Left renal cortex interstitium (tissue), 4 donors: ENCODE measurements at places on chromosomes 3 and 15. TPM values are rescaled to one million over a fixed set of nuclear protein-coding genes. Genes with fewer than 3 reads are reported as not detected.

The ARPP21 gene
- 1.1 TPM for polyA plus RNA-seq

The GPR27 gene
- polyA plus RNA-seq, result 10.1 TPM

The TMEM266 gene
- 9.3 TPM for polyA plus RNA-seq

The TMEM158 gene
- 6.7 TPM for polyA plus RNA-seq

The INSYN1 gene
- 22.4 TPM for polyA plus RNA-seq

The TGM4 gene
- polyA plus RNA-seq, result 0.03 TPM

The CRABP1 gene
- polyA plus RNA-seq, result 56.2 TPM

The PRSS50 gene
- 1.1 TPM for polyA plus RNA-seq

The SMARCC1 gene
- 125 TPM for polyA plus RNA-seq

The SCAMP5 gene
- 19.5 TPM for polyA plus RNA-seq

- DNase-seq, result no peak
Measured at GRCh38 chr3:146640361-146640760, 35.2 kb upstream of the PLSCR5 start.

DNA sequence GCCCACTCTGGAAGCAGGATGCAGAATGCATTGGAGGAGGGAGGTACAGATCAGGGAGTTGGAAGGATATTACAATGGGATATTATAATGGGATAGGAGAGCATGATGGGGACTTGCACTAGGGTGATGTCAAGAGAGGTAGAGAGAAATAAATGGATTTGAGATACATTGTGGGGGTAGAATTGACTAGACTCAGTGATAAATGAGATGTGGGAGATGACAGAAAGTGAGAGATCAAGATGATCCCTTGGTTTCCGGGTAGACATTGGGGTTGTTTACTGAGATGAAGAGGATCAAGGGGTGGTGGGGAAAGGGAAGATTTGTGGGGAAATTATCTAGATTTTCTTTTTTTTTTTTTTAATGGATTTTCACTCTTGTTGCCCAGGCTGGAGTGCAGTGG lies 42.7 kb downstream of the BFSP2 start:
- DNase-seq, result no peak

DNA sequence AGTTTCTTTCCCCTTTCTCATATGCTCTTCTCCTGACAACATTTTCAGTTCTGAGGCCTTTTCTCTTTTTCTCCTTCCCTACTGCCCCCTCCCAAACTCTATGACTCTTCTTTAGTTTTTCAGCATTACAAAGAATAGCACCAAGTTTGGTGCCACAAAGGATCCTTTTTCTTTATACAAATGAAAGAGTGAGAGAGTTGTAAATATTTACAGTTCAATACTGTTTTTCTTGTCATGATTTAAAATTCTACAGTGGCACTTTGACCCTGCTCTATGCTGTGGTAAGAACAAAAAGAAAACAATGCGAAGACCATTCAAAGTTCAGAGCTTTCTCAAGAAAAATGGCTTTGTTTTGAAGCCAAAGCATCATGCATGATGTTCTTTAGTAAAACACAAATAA lies 667.9 kb upstream of the SGO1 start:
- no peak for DNase-seq

GRCh38 chr3:13243586-13243985 lies 170.4 kb upstream of the IQSEC1 start:
- no peak for DNase-seq

GRCh38 chr3:50374363-50375257 lies 15.3 kb upstream of the TMEM115 start:
- DNase-seq, result no peak

DNA sequence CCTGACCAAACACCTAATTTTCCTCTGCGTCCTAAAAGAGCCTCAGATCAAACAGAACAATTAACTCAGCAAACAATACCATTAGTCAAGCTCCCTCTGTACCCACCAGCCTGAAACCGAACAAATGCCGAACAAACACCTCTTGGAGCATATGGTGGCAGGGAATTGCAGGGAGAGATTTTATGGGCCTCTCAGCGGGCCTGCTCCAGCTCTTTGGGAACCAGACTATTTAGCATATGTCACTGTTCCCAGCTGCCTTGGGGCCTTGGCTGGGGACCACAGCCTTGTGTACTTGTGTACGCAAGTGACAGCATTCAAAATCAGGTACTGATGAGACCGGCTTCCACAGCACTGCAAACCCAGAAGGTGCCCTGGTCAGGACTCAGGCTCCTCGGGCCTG lies 388.8 kb upstream of the PPP2R3A start:
- no peak for DNase-seq

GRCh38 chr15:27826902-27827714 lies 272.0 kb downstream of the OCA2 start:
- no peak for DNase-seq

DNA sequence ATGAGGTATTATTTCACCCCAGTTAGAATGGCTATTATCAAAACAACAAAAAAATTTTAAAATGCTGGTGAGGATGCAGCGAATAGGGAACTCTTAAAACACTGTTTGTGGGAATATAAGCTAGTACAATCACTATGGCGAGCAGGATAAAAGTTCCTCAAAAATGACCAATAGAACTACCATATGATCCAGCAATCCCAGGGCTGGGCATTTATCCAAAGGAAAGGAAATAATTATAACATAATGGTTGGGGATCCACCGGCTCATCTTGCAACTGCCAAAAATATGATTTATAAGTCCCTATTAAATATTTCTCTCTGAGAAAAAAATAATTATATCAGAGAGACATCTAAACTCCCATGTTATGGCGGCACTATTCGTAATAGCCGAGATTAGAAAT lies 127.6 kb upstream of the MME start:
- no peak for DNase-seq

- DNase-seq, result no peak
Measured at GRCh38 chr3:24020036-24020691, 75.1 kb downstream of the NR1D2 start.

DNA sequence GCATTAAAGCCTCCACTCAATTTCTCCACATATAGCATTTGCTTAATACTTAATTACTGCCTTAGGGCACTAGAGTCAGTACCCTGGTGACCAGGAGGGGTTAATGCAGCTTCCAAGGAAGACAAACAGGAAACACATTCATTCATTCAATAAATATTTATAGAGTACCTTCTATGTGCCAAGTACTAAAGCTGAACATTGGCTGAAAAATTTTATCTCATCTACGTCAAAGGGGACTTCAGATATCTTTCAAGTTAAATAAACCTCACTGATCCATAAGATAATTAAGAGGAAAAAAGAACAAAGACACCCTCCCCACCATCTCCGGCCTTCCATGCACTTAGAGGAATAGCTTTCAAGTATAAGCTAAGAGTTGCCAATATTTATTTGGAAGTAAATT lies 156.9 kb upstream of the PRICKLE2 start:
- DNase-seq, result no peak

DNA sequence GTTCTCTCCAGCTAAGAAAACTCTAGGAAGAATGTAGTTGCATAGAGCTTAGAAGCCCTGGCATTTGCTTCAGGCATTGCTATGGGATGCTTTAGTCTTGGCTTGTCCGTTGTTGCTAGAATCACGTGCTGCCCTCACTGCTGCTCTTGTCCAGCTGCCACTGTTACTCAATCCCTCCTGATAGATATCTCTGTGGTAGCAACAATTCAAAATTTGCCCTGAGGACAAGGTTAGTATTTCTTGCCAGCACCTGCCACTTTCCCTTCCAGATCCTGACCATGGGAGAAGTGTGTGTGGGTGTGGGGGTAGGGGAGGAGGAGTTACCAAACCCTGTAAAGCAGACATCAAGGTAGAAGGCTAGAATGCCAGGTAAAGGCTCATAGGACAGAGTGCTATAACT lies 113.8 kb downstream of the PPM1L start:
- no peak for DNase-seq

DNA sequence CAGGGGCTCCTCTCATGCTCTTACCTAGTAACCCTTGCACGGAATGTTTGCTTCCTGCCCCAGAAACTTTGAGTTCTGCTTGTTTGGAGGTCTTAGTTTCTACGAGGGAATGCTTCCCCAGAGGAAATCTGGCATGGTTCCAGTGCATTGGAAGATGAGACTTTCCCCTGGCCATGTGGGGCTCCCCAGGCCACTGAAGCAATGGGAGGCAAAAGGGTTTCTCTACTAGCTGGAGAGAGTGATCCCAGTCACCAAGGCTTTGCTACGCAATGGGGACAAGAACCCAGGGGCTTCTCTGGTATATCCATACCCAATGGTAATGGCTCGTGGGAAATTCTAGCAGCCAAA lies 44.2 kb upstream of the RPL32 start:
- no peak for DNase-seq

DNA sequence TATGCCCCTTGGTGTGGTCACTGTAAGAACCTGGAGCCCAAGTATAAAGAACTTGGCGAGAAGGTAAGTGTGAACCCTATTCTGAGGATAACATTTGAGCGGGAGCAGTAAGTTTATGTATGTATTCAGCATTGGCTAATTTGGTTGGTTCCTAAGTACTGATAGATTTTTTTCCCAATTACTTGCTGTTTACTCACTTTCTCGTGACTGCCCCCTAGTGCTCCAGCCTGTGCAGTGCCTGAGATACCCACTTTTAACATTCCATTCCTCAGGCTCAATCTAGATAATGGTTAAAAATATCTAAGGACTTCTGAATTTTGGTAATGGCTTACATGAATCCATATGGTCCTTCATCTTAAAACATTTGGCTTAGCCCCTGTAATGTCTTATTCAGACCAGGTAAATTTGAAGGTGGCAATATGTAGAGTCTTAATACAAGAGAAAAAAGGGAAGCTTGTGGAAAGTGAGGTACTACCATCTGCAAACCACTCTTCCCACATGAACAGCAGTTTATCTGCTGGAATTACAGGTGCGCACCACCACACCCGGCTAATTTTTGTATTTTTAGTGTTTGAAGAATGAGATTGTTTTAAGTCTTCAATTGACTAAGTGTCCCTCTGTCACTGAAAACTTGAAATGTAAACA lies 7.1 kb downstream of the ELL3 start:
- no peak for DNase-seq

DNA sequence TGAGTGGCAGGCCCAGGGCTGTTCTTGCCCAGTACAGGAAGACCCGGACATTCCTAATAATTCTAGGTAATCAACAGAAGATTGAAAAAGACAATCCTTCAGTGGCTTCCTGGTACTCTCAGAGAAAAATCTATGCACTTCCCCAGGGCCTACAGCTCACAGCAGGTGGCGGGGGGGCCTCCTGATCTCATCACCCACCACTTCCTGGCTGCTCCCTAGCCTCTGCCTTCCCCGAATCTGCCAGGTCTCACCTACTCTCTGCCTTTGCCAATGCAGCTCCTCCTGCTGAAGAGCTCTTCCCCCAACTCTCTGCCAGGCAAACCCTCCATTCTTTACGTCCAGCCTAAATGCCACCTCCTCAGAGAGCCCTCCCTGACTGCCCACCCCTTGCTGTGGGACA lies 37.5 kb downstream of the EHD4 start:
- DNase-seq, result no peak

GRCh38 chr3:109115451-109115850 lies 2.5 kb downstream of the MORC1 start:
- no peak for DNase-seq

DNA sequence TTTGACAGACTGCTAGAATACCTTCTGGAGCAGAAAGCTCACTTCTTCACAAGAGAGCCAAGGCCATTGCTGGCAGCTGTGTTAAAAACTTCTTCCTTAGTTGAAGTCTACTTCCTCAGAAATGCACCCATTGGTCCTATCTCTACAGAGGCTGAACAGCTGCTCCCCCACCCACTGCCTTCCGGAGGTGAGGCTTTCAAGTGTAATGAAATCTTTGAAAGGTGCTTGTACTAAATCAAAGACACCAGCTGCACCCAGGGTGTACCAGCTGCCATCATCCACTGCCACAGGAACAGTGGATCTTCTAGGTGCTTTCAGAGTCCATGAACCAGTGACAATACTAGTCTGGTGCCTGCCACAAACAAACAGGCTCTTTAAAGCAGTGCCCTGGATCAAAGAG lies 26.4 kb upstream of the HERC1 start:
- no peak for DNase-seq

DNA sequence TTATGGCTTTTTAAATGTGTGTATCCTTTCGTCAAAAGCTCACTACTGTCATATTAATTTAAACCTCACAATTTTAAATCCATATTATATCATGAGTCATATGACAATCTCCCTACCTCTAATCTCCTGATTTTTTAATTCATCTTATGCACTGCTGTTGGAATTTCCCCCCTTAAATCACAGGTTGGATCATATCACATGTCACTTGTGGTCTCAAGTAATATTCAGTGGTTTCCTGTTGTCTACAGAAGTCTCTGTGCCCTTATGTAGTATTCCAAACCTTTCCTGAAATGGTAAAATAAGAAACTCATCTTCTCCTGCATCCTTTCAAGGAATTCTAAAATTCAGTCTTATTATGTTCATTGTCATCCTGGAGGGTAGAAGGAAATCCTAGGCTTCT lies 116.0 kb upstream of the CBLB start:
- no peak for DNase-seq

GRCh38 chr3:7788881-7789280 lies 712.7 kb upstream of the LMCD1 start:
- no peak for DNase-seq

GRCh38 chr3:62703451-62704167 lies 171.6 kb downstream of the CADPS start:
- no peak for DNase-seq

- DNase-seq, result no peak
Measured at GRCh38 chr3:152771120-152771519, 63.8 kb upstream of the P2RY1 start.

GRCh38 chr3:57805674-57806073 lies 49.6 kb downstream of the SLMAP start:
- DNase-seq, result no peak

DNA sequence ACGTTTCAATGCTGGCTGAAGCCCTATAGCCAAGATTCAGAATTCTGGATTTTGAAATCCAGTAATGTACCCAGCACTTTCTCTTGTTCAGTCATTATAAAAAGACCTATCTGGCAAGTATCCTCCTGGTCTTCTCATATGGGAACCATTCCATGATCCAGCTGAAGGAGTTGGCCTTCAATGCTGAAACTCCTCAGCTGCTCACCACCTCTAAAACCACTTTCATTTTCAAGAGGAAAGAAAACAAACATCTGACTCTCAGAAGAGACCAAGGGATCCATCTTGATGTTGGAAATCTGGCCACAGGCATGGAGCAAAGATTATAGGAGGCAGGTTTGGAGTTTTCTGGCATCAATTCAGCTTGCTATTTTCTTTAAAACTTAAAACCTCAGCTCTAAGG lies 235.4 kb downstream of the FMN1 start:
- no peak for DNase-seq

GRCh38 chr15:94476686-94477085 lies 245.3 kb downstream of the MCTP2 start:
- no peak for DNase-seq

- DNase-seq, result no peak
Measured at GRCh38 chr3:179098388-179099077, 26.9 kb upstream of the ZMAT3 start.

- no peak for DNase-seq
Measured at GRCh38 chr3:194300936-194301335, 50.2 kb downstream of the CPN2 start.

- DNase-seq, result no peak
Measured at GRCh38 chr3:65855370-65856100, 183.2 kb downstream of the MAGI1 start.

- DNase-seq, result no peak
Measured at GRCh38 chr3:106850437-106850836, 526.8 kb upstream of the CCDC54 start.
